Skeletal muscle cell (primary cell): ENCODE measurements at places on chromosomes 11 and 22.
A peak's percentile ranks its signal among the peaks of the same experiment; 100 is the strongest.

- no peak for DNase-seq
These were observed 1.0 kb downstream of the CBX7 start for GRCh38 chr22:39151329-39151975.

- no peak for DNase-seq
These were observed 7.3 kb upstream of the SYT7 start for GRCh38 chr11:61587951-61588727.

GRCh38 chr11:74671520-74672196 lies 59.6 kb downstream of the CHRDL2 start:
- peak; percentile 65 for DNase-seq

- DNase-seq: no peak
These were observed 612 bp downstream of the IGF2 start for GRCh38 chr11:2138431-2139122.

GRCh38 chr22:42327462-42328129 lies 57.1 kb upstream of the TCF20 start:
- DNase-seq: no peak

GRCh38 chr11:108551651-108552462 lies 41.7 kb downstream of the EXPH5 start:
- no peak for DNase-seq

DNA sequence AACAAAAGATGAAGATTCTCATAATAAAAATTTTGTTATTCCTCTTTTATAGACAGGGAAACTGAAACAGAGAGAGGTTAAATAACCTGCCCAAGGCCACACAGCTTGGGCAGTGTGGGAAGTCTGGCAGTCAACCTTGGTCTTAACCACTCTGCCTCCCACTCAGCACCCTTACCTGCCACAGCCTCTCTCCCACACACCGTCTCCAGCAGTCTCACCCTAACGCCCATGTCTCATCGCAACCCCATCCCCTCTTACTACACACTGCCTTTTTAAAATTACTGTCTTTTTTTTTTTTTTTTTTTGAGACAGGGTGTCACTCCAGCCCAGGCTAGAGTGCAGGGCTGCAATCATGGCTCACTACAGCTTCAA lies 25.0 kb downstream of the ARRB1 start:
- DNase-seq: no peak

- DNase-seq: peak; percentile 48
These were observed at the start of gene OAF for GRCh38 chr11:120210626-120211521. OAF (plus strand) TSS chr11:120211032; CDS start chr11:120211280, 248 bp downstream.

DNA sequence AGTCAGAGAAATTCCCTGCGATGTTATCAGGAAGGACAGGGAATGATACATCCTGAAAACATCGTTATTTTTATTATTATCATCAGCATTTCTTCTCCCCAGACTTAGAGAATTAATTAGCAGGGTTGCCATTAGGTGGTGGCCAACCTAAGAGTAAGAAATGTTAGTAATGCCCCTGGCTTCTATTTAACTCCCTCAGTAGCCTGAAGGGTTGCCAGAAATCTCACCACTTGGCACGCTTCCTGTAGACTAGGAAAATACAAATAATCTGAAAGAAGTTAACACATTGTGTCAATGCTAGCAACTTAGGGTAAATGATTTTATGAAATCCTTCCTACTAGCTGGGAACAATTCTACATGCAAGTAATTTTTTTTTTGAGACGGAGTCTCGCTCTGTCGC lies 45.5 kb downstream of the ENDOD1 start:
- DNase-seq: no peak

GRCh38 chr11:46597609-46598219 lies 3.9 kb upstream of the AMBRA1 start:
- no peak for DNase-seq

GRCh38 chr11:76622493-76623094 lies 48.0 kb downstream of the LRRC32 start:
- DNase-seq: no peak

DNA sequence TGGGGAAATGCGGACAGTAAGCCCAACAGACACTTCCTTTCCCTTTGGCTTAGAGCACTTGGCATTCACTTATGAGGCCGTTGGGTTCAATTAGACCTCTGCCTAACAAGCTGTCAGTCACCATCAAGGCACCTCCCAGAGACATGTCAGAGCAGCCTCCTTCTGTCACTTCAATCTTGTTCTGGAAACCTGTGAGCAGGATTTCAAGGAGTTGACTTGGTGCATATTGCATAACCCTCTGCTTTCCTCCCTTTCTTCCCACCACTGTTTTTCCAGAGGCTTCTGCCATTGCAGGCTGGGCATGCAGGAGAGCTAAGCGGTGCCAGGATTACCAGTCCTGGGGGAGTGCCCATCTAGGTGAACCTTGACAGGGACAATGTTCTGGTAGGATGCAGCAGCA lies 484.2 kb upstream of the LRRC4C start:
- DNase-seq: no peak
